ENCODE measurements at places on chromosomes 2 and 18. TPM values are rescaled to one million over a fixed set of nuclear protein-coding genes. Genes with fewer than 3 reads are reported as not detected.
A peak's percentile ranks its signal among the peaks of the same experiment; 100 is the strongest.

GRCh38 chr2:45612285-45612684 is 1.2 kb upstream of the SRBD1 start:
- no peak for DNase-seq
- H3K4me1 ChIP-seq, result peaks cover 29% of the 10 kb centered on the region
- H3K27ac ChIP-seq, result peak overlapping the region; percentile 98
- H3K4me3 ChIP-seq, result peak overlapping the region; percentile 97
- H3K36me3 ChIP-seq, result no peaks in the 10 kb centered on the region

DNA sequence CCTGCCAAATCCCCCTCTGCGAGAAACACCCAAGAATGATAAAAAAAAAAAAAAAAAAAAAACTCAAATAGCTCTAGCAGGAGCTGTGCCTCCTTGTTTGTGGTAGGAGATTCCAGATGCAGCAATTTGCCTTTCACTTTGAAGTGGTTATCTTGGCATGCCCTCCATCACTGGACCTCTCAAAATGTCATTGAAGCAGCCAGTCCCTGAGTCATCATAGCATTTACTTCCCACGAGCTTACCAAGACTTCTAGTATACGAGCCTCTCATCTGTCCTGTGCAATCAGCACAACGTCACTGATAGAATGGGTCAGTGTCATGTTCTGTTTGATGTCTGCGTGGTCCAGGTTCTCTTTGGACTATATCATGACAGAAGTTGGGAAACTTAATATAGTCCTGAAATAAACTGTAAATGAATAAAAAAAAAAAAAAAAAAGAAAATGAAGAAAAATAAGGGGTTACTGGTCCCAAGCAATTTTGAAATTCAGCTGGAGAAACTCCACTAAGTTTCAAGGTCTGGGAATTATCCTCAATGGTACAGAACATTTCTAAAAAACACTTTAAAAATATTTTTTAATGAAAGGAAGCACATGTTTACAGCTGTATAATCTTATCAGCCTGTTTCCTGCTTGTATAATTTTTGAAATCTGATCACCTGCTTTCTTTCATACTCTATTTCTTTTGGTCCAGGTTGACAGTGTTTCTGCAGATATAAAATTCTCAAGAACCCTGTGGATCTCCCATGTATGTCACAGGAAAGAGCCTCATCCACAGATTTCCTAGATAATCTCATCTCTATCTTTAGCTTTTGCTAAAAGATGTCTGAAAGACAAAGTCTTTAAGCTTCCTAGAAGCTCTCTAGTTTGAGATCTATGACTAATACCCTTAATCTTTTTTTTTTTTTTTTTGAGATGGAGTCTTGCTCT is 74.1 kb upstream of the EHBP1 start:
- H3K27me3 ChIP-seq, result no peaks in the 10 kb centered on the region
- no peak for DNase-seq

GRCh38 chr18:13428319-13428718 is 209.8 kb downstream of the LDLRAD4 start:
- no peak overlapping the region for H3K4me3 ChIP-seq
- no peaks in the 10 kb centered on the region for H3K4me1 ChIP-seq
- H3K27ac ChIP-seq, result no peak overlapping the region
- no peak for DNase-seq

GRCh38 chr2:152453129-152453911 is 118.3 kb downstream of the FMNL2 start:
- no peaks in the 10 kb centered on the region for H3K36me3 ChIP-seq
- no peak for DNase-seq
- no peaks in the 10 kb centered on the region for H3K4me1 ChIP-seq
- H3K27me3 ChIP-seq, result peaks cover 2% of the 10 kb centered on the region
- H3K4me3 ChIP-seq, result no peak overlapping the region
- H3K27ac ChIP-seq, result no peak overlapping the region

- H3K36me3 ChIP-seq, result no peaks in the 10 kb centered on the region
- no peak overlapping the region for H3K27ac ChIP-seq
- H3K4me1 ChIP-seq, result peaks cover 2% of the 10 kb centered on the region
- no peaks in the 10 kb centered on the region for H3K27me3 ChIP-seq
- no peak for DNase-seq
- H3K4me3 ChIP-seq, result no peak overlapping the region
Measured at GRCh38 chr2:232085826-232086425, 124.4 kb downstream of the DIS3L2 start.

- no peaks in the 10 kb centered on the region for H3K4me1 ChIP-seq
- peaks cover 9% of the 10 kb centered on the region for H3K27me3 ChIP-seq
- no peak overlapping the region for H3K4me3 ChIP-seq
- H3K27ac ChIP-seq, result no peak overlapping the region
Measured at GRCh38 chr2:191582355-191582754, 95.6 kb upstream of the NABP1 start.

DNA sequence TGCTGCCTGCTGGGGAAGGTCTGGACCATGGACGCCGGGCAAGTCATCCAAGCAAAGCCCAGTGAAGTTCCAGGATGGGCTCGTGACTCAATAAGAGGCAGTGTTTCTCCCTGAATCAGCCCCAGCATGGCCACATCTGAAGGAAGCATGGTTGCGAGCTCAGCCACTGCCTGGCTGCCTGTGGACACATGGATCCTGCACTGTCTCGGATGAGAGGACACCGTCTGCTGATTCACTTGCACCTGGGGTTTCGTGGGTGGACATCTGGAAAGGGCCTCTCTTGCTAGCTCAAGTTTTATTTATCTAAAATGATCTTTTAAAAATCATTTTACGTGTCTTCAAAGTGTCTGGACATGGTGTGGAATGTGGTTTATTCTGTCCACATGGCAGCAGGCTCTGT is 224.8 kb upstream of the FN1 start:
- H3K36me3 ChIP-seq, result no peaks in the 10 kb centered on the region
- no peaks in the 10 kb centered on the region for H3K4me1 ChIP-seq
- no peak overlapping the region for H3K27ac ChIP-seq
- H3K4me3 ChIP-seq, result no peak overlapping the region

DNA sequence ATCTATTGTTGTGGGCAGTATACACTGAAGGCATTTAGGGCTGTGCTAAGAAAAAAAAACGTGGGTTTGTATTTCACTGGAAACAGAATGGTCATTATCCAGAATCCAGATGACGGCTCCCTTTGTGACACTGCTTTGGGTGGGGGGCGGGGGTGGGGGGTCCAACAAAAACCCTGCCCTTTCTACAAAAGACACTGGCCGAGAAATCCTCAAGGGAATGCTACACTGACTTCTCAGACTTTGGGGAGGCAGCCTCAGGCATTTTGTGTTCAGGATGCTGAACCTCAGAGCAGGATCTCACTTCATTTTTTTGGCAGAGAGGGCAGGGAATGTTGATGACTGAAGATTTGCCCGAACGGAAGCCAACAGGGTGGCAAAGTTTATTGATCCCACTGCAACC is 417.1 kb downstream of the HRH4 start:
- no peak for DNase-seq
- no peak overlapping the region for H3K27ac ChIP-seq
- no peaks in the 10 kb centered on the region for H3K36me3 ChIP-seq
- H3K4me3 ChIP-seq, result no peak overlapping the region
- no peaks in the 10 kb centered on the region for H3K4me1 ChIP-seq

GRCh38 chr2:173568054-173568453 is 213.4 kb downstream of the CDCA7 start:
- no peak overlapping the region for H3K4me3 ChIP-seq
- no peaks in the 10 kb centered on the region for H3K36me3 ChIP-seq
- no peaks in the 10 kb centered on the region for H3K4me1 ChIP-seq
- H3K27me3 ChIP-seq, result peaks cover 3% of the 10 kb centered on the region

The CXCR1 gene
- 13.0 TPM for polyA plus RNA-seq

The SPATA3 gene
- not detected for polyA plus RNA-seq

The CCBE1 gene
- polyA plus RNA-seq, result 0.03 TPM

The RAB27B gene
- 6.3 TPM for polyA plus RNA-seq
